ENCODE measurements at places on chromosomes 5 and 9.
A peak's percentile ranks its signal among the peaks of the same experiment; 100 is the strongest.

DNA sequence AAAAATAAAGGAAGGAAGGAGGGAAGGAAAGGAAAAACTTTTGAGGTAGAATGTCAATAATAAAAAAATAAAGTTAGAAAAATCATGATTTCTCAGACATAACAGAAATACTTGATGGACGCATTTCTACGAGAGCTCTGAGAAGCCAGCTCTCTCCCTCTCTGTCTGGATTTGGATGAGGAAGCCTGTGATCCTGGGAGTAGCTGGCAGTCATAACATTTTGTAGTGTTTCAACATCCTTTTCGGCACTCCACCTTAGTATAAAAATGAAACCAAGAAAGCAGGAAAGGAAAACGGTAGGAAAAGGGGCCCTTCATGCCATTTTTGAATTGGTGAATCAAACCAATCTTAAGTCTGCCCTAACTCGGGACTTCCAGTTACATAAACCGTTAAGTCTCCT, 321.3 kb downstream of the EPB41L4A start:
- no peak for DNase-seq

GRCh38 chr5:91212714-91213092, 170.4 kb downstream of the ARRDC3 start:
- no peak for DNase-seq

DNA sequence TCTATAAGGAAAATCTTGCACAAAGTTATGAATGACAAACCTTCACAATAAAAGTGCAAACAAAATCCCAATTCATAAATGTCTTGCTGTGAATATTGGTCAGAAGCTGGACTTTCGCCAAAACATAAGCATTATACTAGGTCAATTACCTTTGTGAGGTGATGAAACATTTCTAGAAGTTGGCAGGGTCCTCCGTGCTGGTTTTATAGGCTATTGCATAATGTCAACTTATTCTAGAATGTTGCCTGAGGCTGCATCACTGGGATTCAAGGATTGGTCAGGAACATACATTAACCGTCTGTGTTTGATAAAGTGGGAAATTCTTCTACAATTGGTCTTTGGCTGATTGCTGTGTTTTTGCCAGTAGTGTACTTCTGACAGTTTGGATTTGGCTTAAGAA, 49.8 kb upstream of the PALM2AKAP2 start:
- no peak for DNase-seq

- no peak for DNase-seq
Measured at GRCh38 chr9:131657037-131657377, 82.9 kb downstream of the RAPGEF1 start.

- no peak for DNase-seq
Measured at GRCh38 chr5:43635374-43635773, 32.4 kb downstream of the NNT start.

- DNase-seq, result no peak
Measured at GRCh38 chr5:5980538-5980895, 397.8 kb downstream of the MED10 start.

- no peak for DNase-seq
Measured at GRCh38 chr5:14193496-14193895, 50.4 kb downstream of the TRIO start.

DNA sequence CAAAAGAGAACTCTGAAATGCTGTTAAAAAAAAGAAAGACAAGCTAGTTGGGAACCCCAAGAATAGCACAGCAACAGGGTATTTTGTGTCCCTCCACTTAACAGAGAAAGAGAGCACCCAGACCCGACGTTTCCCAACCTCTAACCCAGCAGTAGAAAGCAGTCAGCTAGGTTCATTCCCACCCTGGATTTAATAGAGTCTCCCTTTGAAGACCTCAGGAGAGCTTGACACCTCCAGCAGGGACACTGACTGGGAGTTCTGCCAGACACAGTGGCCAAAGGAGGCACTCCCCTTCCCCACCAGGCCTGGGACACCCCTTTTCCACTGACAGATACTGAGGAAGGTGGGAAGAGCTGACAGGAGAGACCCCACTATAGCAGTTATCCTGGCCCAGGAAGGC, 337.5 kb upstream of the MSX2 start:
- DNase-seq, result no peak

DNA sequence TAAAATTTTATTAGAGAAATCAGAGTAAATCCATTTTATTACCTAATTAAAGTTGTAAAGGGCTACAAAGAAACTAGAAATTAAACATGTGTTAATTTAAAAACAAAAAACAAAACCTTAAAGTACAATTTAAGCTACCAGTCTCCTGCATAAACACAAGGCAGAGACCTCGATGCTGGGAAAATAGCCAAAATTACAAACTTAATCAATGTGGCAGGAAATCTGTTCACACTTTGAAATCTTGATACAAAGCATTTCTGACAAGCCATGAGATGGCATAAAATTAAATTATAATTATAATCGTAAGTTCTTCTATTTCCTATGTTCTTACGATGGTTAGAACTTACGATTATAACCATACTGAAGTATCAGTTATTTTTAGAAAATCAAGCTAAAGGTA, 158.0 kb upstream of the FREM1 start:
- no peak for DNase-seq

DNA sequence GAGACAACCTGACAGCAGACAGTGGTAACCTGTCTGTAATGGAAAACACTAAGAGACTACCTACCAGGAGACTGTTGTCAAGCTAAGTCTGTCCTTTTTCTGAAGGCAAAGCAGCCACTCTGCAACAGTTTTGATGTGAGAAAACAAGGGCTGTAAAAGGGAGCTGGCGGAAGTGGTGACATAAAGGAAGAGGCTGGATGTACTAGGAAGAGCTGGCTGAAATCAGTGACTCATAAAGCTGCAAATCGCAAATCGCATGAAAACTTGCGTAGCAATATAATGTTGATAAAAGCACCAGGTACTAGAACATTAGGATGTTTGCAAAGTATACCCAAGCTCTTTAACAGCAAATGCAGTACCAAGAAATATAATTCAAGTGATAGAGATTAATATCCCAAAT, 1.4 kb downstream of the NSUN2 start:
- DNase-seq, result no peak

GRCh38 chr9:89357331-89358197, 39.3 kb downstream of the SECISBP2 start:
- DNase-seq, result no peak

DNA sequence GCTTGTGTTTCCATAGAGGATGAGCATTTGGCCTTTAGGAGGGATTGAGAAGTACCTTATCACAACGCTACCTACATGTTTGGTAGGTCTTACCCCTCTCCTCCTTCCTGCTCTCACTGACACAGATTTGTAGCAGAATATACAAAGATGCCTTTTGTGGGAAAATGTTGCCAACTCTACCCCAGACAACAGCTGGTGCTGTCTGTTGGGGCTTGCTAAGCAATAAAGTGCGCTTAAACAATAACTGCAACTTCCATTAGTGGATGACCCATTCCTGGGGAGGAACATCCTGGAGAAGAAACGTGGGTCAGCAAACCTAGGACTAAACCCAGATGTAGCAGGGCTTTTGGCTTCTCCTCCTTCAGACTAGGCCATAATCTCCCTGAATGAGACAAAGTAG, 174.3 kb downstream of the EFNA5 start:
- no peak for DNase-seq

DNA sequence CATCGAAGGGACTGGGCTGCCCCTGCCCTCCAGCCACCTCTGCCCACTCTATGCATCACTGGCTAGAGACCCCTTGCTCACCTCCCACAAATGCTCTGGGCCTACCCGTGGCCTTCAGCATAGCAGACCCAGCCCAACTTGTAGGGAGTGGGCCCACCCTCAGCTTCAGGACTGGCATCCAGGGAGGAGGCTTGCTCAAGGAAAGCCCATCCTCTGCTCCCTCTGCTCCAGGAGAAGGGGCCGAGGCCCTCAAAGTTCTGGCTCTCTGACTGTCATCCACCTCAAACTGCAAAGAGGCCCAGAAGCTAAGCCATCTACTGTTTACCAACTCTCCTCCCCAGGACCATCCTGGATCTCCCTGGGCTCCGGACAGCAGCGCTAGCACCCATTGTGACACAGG, 84.5 kb downstream of the C5orf15 start:
- no peak for DNase-seq

DNA sequence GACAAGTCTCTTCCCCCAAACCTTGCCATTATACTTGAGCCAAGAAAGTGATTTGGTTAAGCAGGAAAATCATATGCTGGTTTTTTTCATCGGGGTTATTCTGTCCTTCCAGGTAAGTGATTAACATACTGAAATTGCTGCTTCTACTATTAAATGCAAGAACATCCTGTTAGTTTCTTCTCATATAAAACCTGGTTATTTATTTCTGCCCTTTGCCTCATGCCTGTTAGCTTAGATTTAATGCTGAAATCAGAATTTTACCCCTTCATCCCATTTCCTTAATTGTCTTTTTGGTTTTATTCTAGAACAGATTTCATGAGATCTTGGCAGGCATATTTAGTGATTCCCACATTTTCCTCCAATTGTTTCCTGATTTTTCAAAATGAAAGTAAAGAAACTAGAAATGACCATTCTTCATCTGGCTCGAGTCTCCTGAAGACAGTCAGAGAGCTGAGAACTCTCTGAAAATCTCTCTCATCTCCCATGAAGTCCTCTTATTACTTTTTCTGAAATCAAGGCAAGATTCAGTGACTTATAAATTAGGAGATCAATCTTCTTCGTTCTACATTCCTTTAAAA, 132.9 kb downstream of the NFIB start:
- DNase-seq, result no peak

GRCh38 chr9:128254855-128255759, 20.7 kb downstream of the GOLGA2 start:
- peak; percentile 95 for DNase-seq

DNA sequence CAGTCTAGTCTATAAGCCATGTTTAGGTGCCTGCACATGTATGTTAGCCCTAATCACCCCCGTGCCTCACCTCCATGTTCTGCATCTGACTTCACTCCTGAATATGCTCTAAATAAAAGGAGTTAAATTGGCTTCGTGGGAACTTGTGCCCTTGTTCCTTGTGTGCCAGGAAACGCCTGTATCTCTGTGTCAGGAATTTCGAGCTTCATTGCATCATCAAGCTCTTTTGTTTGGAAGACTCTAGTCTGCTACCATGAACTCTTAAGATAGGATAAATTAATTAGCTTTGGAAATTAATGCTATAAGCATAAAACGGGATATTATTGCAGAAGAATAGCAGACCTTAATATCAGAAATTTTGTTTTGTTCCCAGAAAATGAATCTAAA, 99.2 kb downstream of the ADCY2 start:
- DNase-seq, result no peak

- no peak for DNase-seq
Measured at GRCh38 chr5:56064984-56065383, 70.2 kb upstream of the IL6ST start.

GRCh38 chr9:29793970-29794369, 2220.7 kb upstream of the C9orf72 start:
- DNase-seq, result no peak

DNA sequence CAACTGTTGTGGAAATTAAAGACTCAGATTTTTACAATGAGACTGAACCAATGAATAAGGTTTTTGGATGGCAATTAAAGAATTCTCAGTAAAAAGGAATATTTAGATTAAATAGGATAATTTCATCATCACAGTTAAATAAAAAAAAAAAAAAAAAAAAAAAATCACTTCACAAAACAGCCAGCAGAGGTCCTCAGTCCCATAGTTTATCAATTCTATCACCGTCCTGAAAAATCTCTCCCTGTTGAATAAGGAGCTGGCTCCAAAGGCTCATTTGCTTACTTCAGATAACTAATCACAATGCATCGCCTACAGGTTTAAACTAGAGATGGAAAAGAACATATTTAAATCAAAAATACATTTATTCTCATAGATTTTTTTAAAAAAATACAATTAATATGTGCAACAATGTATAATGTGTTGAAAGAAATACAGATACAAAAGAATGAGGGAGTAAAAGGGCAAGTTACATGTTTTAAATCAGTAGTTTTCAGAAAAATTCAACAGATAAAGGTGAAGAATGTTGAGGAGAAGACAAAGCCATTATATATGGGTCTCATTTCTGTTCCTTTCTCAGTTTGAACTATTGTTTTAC, 175.8 kb upstream of the CHD1 start:
- no peak for DNase-seq

Measured in H54 (cell line).